Common myeloid progenitor, CD34-positive (primary cell): ENCODE measurements at places on chromosomes 12 and 14.

DNA sequence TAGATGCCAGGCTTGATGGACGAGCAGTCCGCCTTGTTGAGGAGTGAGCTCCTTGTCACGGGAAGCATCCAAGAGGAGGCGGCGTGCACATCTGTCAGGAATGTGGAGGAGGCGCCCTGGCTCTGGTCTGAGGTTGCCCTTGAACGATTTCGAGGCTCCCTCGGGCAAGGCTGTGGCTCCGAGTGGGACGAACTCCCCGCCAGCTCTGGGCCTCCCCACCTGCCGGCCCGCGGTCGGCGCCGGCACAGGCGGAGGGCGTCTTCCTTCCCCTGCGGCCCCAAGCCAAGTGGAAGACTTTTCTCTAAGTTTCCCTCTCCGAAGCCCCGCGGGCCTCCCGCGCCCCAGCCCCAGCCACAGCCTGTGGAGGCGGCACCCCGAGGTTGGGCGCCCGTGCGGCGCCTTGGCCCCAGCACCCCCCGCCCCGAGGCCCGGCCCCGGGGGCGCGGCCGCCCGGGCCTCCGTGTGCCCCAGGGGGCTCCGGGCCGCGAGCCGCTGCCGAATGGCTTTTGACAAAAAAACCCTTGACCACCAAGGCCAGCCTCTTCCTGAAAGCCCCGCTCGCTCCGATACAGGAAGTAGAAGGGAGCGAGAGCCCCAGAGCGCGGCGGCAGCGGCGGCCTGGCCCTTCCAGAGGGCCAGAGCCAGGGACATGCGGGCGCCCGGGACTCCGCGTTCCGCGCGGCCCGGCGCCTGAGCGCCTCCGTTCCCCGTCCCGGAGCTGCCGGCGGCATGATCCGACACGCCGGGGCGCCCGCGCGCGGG, at the start of gene RIN3:
RIN3 (plus strand) TSS at position 578 of the 762 bp plus-strand sequence; CDS start at position 730, 152 bp downstream.
- DNase-seq = no peak

DNA sequence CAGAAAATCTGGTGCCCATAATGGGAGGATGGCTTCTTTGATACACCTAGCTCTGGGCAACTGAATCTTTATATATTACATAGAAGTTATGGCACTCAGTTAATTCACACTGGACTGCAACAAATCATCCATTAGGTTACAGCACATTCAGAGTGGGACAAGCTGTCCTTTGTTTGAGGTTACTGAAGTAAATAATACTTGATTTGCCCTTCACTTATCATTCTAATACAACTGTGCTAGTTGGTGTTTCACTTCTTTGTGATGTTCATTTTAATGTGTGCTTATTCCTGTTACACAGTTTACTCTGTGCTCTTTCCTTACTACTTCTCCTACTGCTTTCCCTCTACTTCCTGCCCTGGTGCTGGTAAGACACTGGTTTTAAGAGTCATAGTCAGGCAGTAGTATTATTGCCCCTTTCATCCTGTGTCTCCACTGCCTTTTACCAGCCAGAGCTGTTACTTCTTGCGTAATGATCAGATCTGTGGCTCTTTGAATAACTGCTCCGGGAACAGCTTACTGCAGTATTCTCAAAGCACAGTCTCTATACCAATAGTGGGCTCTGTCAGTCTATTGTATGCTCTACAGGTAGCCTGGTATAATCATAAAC, 36.4 kb upstream of the GXYLT1 start:
- DNase-seq = no peak

DNA sequence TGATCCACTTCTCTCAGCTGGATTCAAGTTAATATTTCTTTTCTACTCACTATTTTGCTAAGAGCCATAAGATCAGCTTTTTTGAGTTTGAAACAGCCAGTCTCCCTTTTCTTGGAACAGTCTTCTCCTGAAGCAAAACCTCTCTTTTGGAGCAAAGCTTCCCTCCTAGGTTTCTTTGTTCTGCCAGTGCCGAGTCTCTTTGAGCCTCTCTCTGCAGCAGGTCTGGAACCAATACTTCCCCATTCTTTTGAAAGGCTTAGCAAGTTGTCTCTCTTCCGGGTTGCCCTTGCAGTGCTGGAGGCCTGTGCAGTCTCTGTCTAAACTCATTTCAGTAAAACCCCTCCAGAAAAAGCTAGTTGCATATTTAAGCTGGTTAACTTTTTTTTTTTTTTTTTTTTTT, 454.8 kb downstream of the NOVA1 start:
- DNase-seq = peak; percentile 17

- no peak for DNase-seq
Measured at GRCh38 chr14:90660865-90661570, 155.2 kb downstream of the TTC7B start.

DNA sequence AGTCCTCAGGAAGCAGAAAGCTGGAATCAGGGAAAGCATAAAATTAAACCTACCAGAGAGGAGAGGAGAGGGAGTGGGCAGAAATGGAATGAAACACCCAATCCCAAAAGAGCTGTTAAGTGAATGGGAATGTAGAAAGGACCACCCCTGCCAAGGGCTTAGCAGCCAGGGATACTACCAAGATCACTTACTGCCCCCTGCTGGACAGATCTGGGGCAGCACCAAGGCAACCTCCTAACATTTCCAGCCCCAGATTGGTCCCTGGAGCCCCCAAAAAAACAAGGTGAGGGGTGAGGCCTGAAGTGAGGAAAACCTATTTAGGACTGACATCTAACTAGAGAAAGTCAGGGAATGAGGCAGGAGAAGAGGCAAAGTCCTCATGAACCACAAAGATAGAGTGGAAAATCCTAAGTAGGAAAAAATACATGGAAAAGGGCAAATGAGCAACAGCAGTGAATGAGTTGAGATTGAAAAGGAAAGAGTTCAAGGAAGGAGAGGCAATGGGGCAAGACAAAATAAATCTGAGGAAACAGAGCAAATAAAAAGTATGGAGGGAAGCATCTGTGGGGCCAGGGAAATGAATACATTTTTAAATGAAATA, 11.2 kb upstream of the FKBP11 start:
- peak; percentile 69 for DNase-seq

- no peak for DNase-seq
Measured at GRCh38 chr14:43306053-43306452, 1201.0 kb downstream of the FSCB start.

- no peak for DNase-seq
Measured at GRCh38 chr12:131442337-131442918, 268.5 kb upstream of the SFSWAP start.
